ENCODE measurements at places on chromosomes 7 and 10. TPM values are rescaled to one million over a fixed set of nuclear protein-coding genes. Genes with fewer than 3 reads are reported as not detected.

NKX2-3 gene
- total RNA-seq: not detected

DYNC1I1 gene
- total RNA-seq: not detected

ITIH2 gene
- total RNA-seq: not detected

FXYD4 gene
- total RNA-seq: 0.37 TPM

PCLO gene
- not detected for total RNA-seq

AOAH gene
- 48.8 TPM for total RNA-seq

TMEM213 gene
- 0.06 TPM for total RNA-seq

PSMC2 gene
- 195 TPM for total RNA-seq

TMEM26 gene
- total RNA-seq: not detected

CYP2W1 gene
- total RNA-seq: not detected

CCL24 gene
- total RNA-seq: not detected

FGL2 gene
- 9.9 TPM for total RNA-seq

VPS37D gene
- total RNA-seq: not detected

FAM25C gene
- total RNA-seq: not detected

INHBA gene
- not detected for total RNA-seq

SPDYE18 gene
- total RNA-seq: 0.70 TPM

KIF11 gene
- 76.9 TPM for total RNA-seq

CDK5 gene
- total RNA-seq: 18.1 TPM

PLCE1 gene
- 0.06 TPM for total RNA-seq

AKR1C3 gene
- 0.68 TPM for total RNA-seq

CALCR gene
- total RNA-seq: not detected

FANK1 gene
- total RNA-seq: 0.49 TPM

CNOT4 gene
- total RNA-seq: 26.5 TPM

MYL10 gene
- not detected for total RNA-seq

ITIH5 gene
- total RNA-seq: not detected

TEX36 gene
- total RNA-seq: not detected

CPXM2 gene
- total RNA-seq: not detected

SLIT1 gene
- total RNA-seq: 0.59 TPM

GRM3 gene
- not detected for total RNA-seq

OR9A2 gene
- total RNA-seq: not detected

CPEB3 gene
- total RNA-seq: 3.8 TPM

GPNMB gene
- 0.82 TPM for total RNA-seq

PRRT4 gene
- 0.18 TPM for total RNA-seq

C10orf143 gene
- total RNA-seq: 4.3 TPM

All from activated CD8-positive, alpha-beta memory T cell treated with anti-CD3 and anti-CD28 coated beads, Interleukin-2, amount 10 ng/mL, durations not matched to agents 7 days and 5 days (primary cell).